ENCODE measurements at places on chromosomes 1 and 21. TPM values are rescaled to one million over a fixed set of nuclear protein-coding genes. Genes with fewer than 3 reads are reported as not detected.

- H3K27me3 ChIP-seq: no peaks in the 10 kb centered on the region
- H3K36me3 ChIP-seq: no peaks in the 10 kb centered on the region
- peak overlapping the region; percentile 25 for H3K4me3 ChIP-seq
- no peak overlapping the region for H3K27ac ChIP-seq
- H3K4me1 ChIP-seq: peaks cover 7% of the 10 kb centered on the region
- peak; percentile 67 for DNase-seq
Measured at GRCh38 chr1:206012086-206012859, 9.1 kb upstream of the RAB7B start.

Gene CHI3L1
- 1.8 TPM for total RNA-seq

DNA sequence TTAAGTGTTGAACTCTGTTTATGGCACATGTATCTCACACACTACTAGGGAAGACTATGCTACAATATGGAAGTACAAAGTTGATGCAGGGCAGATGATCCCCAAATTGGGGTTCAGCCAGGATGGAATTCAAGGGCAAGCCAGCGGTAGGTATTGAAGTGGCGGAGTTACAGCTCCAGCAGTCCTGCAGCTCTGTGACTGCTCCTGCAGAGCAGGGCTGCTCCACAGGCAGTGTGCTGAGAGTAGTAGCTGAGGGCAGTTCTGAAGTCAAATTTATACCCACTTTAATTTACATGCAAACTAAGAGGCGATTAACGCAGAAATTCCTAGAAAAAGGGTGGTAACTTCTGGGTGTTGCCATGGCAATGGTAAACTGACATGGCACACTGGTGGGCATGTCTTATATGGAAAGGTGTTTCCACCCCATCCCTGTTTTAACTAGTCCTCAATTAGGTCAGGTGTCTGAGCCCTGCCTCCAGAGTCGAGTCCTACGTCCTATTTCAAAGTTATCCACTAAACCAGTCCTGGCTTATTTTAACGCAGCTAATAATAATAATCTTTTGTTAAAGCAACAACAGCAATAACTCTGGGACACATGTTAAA is 20.6 kb upstream of the CENPF start:
- H3K36me3 ChIP-seq: no peaks in the 10 kb centered on the region
- no peak for DNase-seq
- no peak overlapping the region for H3K27ac ChIP-seq
- peaks cover 8% of the 10 kb centered on the region for H3K27me3 ChIP-seq
- H3K4me3 ChIP-seq: no peak overlapping the region

Gene USH2A
- not detected for total RNA-seq

GRCh38 chr1:174990382-174990999 is 9.3 kb upstream of the CACYBP start:
- no peak for DNase-seq
- peak overlapping the region; percentile 76 for H3K4me3 ChIP-seq
- peak overlapping the region; percentile 87 for H3K27ac ChIP-seq
- peaks cover 4% of the 10 kb centered on the region for H3K36me3 ChIP-seq

DNA sequence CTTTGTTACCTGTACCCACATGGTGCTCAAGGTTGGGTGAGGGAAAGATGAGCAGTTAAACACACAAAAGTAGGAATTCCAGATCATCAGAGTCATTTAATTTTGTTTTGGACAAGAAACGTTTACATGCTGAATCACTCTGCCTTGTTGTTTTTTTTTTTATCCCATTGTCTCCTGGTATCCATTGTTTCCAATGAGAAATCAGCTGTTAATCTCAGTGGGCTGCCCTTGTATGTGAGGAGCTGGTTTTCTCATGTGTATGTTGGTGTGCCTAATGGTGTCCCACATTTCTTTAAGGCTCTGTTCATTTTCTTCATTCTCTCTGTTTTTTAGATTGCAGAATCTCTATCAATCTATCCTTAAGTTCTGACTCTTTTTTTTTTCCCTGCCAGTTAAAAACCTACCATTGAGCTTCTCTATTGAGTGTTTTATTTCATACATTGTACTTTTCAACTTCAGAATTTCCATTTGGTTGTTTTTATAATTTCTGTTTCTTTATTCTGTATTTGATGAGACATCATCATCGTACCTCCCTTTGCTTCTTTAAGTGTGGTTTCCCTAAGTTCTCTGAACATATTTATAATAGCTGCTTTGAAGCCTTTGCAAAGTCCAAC is 8.8 kb upstream of the OBSCN start:
- H3K27me3 ChIP-seq: no peaks in the 10 kb centered on the region
- no peaks in the 10 kb centered on the region for H3K4me1 ChIP-seq
- H3K36me3 ChIP-seq: peaks cover 16% of the 10 kb centered on the region
- H3K27ac ChIP-seq: no peak overlapping the region

GRCh38 chr1:1282998-1283397 is 2.8 kb downstream of the SCNN1D start:
- no peak for DNase-seq
- H3K4me3 ChIP-seq: no peak overlapping the region
- no peak overlapping the region for H3K27ac ChIP-seq
- peaks cover 6% of the 10 kb centered on the region for H3K4me1 ChIP-seq

- peaks cover 14% of the 10 kb centered on the region for H3K27me3 ChIP-seq
- no peaks in the 10 kb centered on the region for H3K36me3 ChIP-seq
- no peaks in the 10 kb centered on the region for H3K4me1 ChIP-seq
- no peak overlapping the region for H3K27ac ChIP-seq
- no peak overlapping the region for H3K4me3 ChIP-seq
Measured at GRCh38 chr1:47624531-47624930, 186.7 kb downstream of the FOXD2 start.

Gene TMEM240
- total RNA-seq: 1.6 TPM

Gene KLHL17
- 27.9 TPM for total RNA-seq

GRCh38 chr1:147725685-147726084 is 34.7 kb downstream of the GJA5 start:
- no peak for DNase-seq
- no peak overlapping the region for H3K4me3 ChIP-seq
- no peak overlapping the region for H3K27ac ChIP-seq
- H3K36me3 ChIP-seq: no peaks in the 10 kb centered on the region

GRCh38 chr1:153608742-153609584 is 4.0 kb downstream of the S100A16 start:
- H3K27ac ChIP-seq: no peak overlapping the region
- H3K4me3 ChIP-seq: no peak overlapping the region
- no peaks in the 10 kb centered on the region for H3K36me3 ChIP-seq
- no peak for DNase-seq
- peaks cover 6% of the 10 kb centered on the region for H3K27me3 ChIP-seq
- no peaks in the 10 kb centered on the region for H3K4me1 ChIP-seq

DNA sequence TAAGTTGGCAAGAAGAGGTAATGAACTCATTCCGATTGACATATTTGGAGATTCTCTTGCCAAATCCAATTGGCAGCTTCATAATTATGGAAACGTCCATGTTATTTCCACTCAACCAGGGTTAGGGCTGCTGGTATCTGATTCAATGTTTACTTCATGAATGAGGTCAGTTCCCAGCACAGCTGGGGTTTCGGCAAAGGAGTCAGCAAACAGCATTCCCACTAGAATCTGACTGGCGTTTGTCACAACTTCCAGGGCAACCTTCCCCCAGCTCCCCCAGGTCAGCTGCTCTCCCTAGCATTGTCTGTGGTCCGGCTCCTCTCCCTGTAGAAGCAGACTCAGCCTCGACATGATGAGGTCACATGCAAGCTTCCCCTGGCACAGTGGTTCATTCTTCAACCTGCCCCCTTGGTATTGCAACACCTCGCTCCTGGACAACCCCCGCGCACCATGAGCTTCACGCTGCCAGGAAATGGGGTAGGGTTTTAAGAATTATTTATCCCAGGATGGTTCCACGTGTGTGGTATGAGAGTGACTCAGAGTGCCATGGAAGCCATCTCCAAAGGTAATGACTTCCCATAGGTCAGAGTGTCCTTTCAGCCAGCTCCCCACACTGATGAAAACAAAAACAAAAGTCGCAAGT is 100.7 kb upstream of the SLC25A33 start:
- no peak overlapping the region for H3K4me3 ChIP-seq
- H3K4me1 ChIP-seq: peaks cover 2% of the 10 kb centered on the region
- peaks cover 62% of the 10 kb centered on the region for H3K27me3 ChIP-seq
- no peak overlapping the region for H3K27ac ChIP-seq

GRCh38 chr1:230248889-230249270 is 177.3 kb downstream of the PGBD5 start:
- peaks cover 8% of the 10 kb centered on the region for H3K36me3 ChIP-seq
- no peak overlapping the region for H3K4me3 ChIP-seq
- no peak for DNase-seq
- H3K4me1 ChIP-seq: peaks cover 4% of the 10 kb centered on the region
- no peaks in the 10 kb centered on the region for H3K27me3 ChIP-seq

DNA sequence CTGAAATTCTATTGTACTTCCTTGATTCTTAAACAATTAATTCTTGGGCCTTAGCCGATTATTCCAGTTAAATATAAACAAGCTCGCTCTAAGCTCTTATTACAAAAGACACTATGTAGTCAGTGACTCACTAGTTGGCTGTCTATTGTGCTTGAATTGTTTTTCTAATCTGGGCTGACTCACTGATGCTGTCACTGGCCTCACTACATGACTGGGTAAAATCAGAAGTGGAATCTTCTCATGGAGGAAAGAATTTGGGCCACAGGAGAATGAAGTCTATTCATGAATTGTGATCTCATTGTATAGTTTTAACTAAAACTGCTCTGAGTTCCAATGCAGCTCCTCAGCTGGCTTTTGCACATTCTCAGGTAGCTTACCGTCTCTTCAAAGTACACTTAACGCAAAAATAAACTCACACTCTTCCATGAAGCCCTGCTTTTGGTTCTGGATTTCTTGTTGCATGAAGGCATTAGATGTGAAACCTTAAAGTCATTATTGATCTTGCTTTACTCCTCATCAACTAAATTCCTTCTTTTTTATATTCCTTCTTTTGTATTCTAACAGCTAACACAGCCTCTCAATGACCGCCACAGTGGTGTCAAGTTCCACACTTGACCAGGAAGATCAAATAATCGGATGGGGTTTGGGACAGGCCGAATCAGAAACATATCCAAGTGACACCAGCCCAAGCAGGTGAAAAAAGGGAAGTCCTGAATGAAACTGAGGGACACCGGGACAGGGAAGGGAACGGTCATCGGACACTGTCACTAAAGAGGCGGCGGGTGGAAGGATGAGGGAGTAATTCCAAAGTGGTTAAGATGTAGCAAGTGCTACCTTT is 80.9 kb upstream of the LBR start:
- no peaks in the 10 kb centered on the region for H3K4me1 ChIP-seq
- no peaks in the 10 kb centered on the region for H3K36me3 ChIP-seq
- H3K27ac ChIP-seq: no peak overlapping the region
- H3K27me3 ChIP-seq: peaks cover 5% of the 10 kb centered on the region

- DNase-seq: no peak
- H3K36me3 ChIP-seq: no peaks in the 10 kb centered on the region
- no peak overlapping the region for H3K27ac ChIP-seq
- H3K4me3 ChIP-seq: no peak overlapping the region
- H3K4me1 ChIP-seq: peaks cover 62% of the 10 kb centered on the region
Measured at GRCh38 chr1:225447650-225448089, 19.8 kb upstream of the LBR start.

- no peaks in the 10 kb centered on the region for H3K36me3 ChIP-seq
- H3K27ac ChIP-seq: no peak overlapping the region
- H3K4me3 ChIP-seq: no peak overlapping the region
- H3K4me1 ChIP-seq: no peaks in the 10 kb centered on the region
Measured at GRCh38 chr21:14273736-14274538, 58.0 kb downstream of the RBM11 start.

GRCh38 chr1:243855616-243856318 is 5.7 kb upstream of the AKT3 start:
- no peak for DNase-seq
- no peak overlapping the region for H3K4me3 ChIP-seq
- H3K4me1 ChIP-seq: peaks cover 7% of the 10 kb centered on the region

- DNase-seq: no peak
- peaks cover 21% of the 10 kb centered on the region for H3K4me1 ChIP-seq
- no peak overlapping the region for H3K27ac ChIP-seq
- H3K36me3 ChIP-seq: no peaks in the 10 kb centered on the region
- H3K4me3 ChIP-seq: peak overlapping the region; percentile 45
Measured at GRCh38 chr1:155250246-155250632, 5.0 kb downstream of the ENTREP3 start.

Gene KCNN3
- total RNA-seq: not detected

- no peak overlapping the region for H3K4me3 ChIP-seq
- peaks cover 5% of the 10 kb centered on the region for H3K27me3 ChIP-seq
- no peaks in the 10 kb centered on the region for H3K36me3 ChIP-seq
- DNase-seq: no peak
- no peak overlapping the region for H3K27ac ChIP-seq
Measured at GRCh38 chr1:29577512-29577911, 341.2 kb downstream of the PTPRU start.

GRCh38 chr1:154157520-154158306 is 2.8 kb upstream of the NUP210L start:
- no peaks in the 10 kb centered on the region for H3K27me3 ChIP-seq
- peak overlapping the region; percentile 94 for H3K27ac ChIP-seq
- H3K4me1 ChIP-seq: peaks cover 37% of the 10 kb centered on the region
- DNase-seq: peak; percentile 79

Gene OR14K1
- not detected for total RNA-seq

Gene WNT3A
- not detected for total RNA-seq

GRCh38 chr1:51878308-51878615 is 265 bp downstream of the NRDC start:
- no peak overlapping the region for H3K27ac ChIP-seq
- H3K36me3 ChIP-seq: no peaks in the 10 kb centered on the region
- peaks cover 14% of the 10 kb centered on the region for H3K4me1 ChIP-seq
- H3K27me3 ChIP-seq: peaks cover 24% of the 10 kb centered on the region
- DNase-seq: no peak

DNA sequence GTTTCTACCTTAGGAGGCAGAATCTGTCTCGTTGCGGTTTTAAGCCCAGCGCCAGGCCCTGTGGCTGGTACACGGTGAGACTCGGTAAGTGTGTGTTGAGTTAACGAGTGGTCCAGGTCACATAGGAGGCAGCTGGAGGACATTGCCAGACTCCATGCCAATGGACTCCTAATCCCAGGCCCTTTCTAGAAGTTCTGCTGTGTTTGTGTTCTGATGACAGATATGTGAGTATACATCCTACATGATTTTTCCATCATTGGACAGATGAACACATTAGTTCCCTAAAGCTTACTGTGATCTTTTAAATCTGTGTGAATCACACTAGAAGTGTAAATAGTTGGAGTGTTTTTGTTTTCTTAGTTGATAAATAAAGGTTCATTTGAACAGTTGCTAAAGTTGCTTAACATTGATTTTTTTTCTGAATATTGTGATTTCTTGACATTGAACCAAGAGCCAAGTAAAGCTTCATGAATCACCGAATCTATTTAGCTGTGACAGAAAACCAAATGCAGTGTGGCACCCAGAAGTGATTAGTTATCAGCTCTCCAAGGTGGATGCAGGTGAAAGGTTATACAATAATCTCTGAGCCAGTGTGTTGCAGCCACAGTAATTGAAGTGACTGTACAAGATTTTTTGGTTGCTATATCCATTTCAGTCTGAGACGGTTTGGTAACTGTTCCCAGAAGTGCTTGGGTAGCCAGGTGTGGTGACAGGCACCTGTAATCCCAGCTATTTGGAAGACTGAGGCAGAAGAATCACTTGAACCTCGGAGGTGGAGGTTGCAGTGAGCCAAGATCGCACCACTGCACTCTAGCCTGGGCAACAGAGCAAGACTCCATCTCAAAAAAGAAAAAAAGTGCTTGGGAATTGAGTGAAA is 46.3 kb downstream of the DOP1B start:
- peaks cover 13% of the 10 kb centered on the region for H3K4me1 ChIP-seq
- DNase-seq: no peak
- H3K27ac ChIP-seq: no peak overlapping the region
- H3K4me3 ChIP-seq: no peak overlapping the region

GRCh38 chr1:216502528-216503162 is 79.4 kb upstream of the USH2A start:
- no peaks in the 10 kb centered on the region for H3K36me3 ChIP-seq
- no peaks in the 10 kb centered on the region for H3K4me1 ChIP-seq
- no peak for DNase-seq
- no peaks in the 10 kb centered on the region for H3K27me3 ChIP-seq
- no peak overlapping the region for H3K27ac ChIP-seq

Gene KCNE2
- total RNA-seq: not detected

Gene FCMR
- total RNA-seq: 4.1 TPM

Data from natural killer cell treated with Interleukin-12 subunit alpha and Interleukin-12 subunit beta and Interleukin-15 and Interleukin-18, amount 100 ng/mL, for 72 hours (primary cell).